ENCODE measurements at places on chromosomes 3 and 15. TPM values are rescaled to one million over a fixed set of nuclear protein-coding genes. Genes with fewer than 3 reads are reported as not detected.

GOLGA8R gene
- total RNA-seq = 0.33 TPM

MORF4L1 gene
- 431 TPM for total RNA-seq

FAM81A gene
- 2.6 TPM for total RNA-seq

CKMT1A gene
- not detected for total RNA-seq

CDHR4 gene
- total RNA-seq = 0.09 TPM

GOLGA6L7 gene
- total RNA-seq = not detected

RSL24D1 gene
- total RNA-seq = 131 TPM

IL17RC gene
- 47.9 TPM for total RNA-seq

BFSP2 gene
- not detected for total RNA-seq

Measured in fibroblast of the aortic adventitia (primary cell).